ENCODE measurements at places on chromosomes 1 and 21.

GRCh38 chr1:53401813-53402745 lies 57.1 kb upstream of the DMRTB1 start:
- DNase-seq: no peak

DNA sequence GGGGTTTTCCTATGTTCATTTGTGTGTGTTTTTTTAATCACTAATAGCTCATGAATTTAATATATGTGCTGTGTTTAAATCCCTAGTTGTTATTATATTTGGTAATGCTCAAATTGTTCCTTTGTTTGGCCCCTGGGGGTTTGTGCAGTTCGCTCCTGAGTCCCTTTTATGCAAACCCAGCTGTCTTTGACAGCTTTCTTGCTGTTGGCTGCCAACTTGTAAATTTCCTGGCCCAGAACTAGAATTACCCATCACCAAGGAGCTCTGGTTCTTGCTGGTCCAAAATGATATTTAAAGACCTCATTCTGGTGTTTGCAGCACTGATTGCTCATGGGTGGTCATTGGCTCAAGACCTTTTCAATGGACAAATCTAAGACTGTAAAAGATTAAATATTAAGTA lies 39.6 kb upstream of the PGBD5 start:
- DNase-seq: no peak

- DNase-seq: no peak
These were observed 4.5 kb downstream of the ATXN7L2 start for GRCh38 chr1:109488201-109488600.

GRCh38 chr1:11913291-11913690 lies 12.9 kb downstream of the KIAA2013 start:
- DNase-seq: no peak

DNA sequence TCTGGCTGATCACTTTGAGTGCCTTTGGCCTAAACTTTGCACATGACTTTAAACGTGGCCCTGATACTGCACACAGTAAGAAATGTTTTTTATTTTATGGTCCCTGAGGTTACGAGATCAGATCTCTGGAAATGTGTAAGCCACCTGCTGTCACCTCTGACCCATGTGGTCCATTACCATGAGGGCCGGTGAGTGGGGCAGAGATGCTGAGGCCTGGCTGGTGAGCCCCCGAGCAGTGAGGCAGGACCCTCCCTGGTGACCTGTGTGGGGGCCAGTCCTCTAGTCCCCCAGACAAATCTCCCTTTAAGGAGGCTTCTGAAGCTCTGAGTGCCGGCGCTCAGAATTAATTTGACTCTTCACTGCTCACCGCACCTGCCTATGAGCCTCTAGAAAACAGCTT lies 12.4 kb downstream of the TFF3 start:
- DNase-seq: no peak

DNA sequence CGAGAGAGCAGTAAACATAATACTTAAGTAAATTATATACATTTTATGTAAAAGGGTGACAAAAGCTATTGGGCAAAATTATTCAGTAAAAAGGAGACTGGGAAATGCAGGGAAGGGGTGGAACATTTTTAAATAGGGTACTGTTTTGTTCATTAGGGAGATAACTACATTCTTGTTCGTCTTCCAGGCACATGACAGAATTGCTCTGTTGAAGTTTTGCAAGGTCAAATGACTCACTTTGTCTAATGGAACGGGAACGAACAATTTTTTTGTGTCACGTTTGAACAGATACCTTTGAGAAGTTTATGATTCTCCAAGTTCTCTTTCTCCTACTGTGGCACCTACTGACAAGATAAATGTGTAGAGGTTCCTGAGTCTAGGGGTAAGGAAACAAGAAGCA lies 382.3 kb upstream of the ZRANB2 start:
- DNase-seq: no peak

DNA sequence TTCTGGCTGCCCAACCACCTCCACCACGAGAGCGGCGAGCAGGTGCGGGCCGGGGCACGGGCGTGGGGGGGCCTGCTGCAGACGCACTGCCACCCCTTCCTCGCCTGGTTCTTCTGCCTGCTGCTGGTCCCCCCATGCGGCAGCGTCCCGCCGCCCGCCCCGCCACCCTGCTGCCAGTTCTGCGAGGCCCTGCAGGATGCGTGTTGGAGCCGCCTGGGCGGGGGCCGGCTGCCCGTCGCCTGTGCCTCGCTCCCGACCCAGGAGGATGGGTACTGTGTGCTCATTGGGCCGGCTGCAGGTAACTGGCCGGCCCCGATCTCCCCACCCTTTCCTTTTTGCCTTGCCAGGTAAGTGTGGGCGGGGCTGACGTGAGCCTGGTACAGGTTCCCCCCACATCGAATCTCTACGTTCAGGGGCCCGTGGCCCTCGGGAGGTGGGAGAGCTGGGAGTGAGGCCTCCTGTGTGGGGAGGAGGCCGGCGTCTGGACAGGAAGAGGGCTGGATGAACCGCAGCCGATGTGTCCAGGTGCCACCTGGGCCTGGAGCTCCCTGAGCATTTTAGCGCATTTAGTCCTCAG lies 51.7 kb downstream of the COL18A1 start:
- DNase-seq: no peak
